ENCODE measurements at places on chromosomes 12 and 14.

- DNase-seq: peak; percentile 53
Observed at GRCh38 chr14:60723116-60723906, 840 bp downstream of the SIX4 start.

- DNase-seq: no peak
Observed at GRCh38 chr12:113862590-113863454, 103.3 kb downstream of the RBM19 start.

DNA sequence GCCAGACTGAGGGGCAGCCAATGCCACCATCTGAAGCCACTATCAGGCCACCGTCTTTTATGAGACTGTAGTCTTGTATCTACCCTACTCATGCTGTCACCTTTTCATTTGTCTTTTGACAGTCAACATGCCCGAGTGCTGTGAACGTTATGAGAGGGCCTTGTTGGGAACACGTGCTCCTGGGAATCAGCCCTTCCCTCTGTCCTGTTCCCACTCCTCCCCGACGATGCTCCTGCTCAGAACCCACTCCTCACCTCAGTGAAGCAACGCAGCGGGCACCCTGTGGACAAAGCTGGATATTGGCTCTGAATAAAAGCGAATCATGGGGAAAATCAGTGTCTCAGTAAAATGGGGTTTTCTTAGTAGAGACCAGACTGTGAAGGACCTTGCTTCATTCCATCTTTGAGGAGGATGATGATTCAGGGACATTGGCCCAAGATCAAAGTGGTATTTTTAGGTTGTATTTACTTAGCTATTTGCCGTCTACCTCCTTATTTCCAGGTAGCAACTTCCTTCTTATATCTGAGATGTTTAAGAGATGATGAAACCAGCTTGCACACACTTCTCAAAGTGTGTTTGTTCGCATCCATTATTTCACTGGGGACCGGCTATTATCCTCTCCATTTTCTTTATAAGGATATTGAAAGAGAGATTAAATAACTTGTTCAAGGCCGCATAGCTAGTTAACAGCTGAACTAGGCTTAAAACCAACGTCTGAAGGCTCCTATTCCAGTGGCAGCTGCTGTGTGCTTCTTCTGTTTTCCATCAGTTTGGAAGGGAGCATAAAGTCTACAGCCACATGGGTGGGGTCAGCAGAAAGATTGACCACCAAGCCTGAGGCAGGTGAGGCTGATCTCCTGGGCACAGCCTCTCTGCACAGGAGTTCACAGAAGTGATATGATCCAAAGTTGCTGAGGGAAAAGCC is 43.9 kb upstream of the CTDSP2 start:
- DNase-seq: no peak

DNA sequence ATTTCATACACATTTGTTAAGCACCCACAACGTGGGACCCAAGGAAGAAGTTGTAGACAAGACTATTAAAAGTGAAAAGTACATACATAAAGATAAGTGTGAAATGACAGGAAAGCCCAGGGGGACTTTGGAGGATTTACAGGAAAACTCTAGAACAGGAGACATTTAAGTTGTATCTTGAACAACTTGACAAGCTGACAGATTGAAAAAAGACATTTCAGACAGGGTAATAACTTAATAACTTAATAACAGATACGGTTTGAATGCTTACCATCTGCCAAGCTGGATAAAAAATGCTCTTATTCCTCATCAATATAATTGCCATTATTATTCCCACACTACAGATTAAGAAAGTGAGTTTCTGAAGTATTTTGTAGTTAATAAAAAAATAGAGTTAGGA is 229.7 kb upstream of the SYT10 start:
- no peak for DNase-seq

DNA sequence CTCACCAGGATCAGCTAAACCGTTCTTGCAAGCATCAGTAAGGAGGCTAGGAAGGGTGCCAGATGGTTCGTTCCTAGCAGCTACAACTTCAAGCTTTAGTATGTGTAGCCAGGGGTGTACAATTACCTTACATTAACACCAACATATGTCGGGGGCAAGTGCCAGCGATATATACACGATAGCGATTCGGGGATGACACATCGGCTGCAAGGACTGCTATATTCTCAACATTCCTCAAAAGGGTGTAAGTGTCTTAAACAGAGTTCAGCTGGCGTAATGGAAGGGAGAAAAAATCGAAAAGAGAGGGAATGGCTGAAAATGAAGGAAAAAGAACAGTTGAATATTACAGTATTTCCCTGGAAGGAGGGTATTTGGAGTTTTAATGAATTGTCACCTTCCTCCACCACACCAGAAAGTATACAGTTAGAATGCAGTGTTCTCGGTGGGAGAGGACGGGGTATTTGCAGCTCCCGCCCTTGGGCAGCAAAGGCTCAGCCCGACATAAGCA is 545 bp downstream of the LIMA1 start:
- no peak for DNase-seq

DNA sequence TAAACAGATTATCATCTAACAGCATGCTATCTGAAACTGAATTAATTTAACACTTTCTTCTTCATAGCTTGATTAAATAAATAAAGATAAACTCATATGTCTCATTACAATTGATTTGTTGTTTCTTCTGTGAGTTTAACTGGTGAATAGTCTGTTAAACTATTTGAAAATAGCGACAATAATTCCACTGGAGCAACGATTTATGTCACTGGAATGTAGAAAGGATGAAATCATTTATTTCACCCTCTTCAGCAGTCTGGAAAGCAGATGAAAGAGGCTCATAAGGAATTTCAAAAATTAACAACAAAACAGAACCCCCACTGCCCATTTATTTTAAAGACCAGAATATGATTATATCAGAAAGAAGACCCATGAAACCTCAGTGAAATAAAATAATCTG is 1165.1 kb upstream of the USP15 start:
- no peak for DNase-seq

- no peak for DNase-seq
Observed at GRCh38 chr14:65198346-65198745, 96.0 kb upstream of the MAX start.

DNA sequence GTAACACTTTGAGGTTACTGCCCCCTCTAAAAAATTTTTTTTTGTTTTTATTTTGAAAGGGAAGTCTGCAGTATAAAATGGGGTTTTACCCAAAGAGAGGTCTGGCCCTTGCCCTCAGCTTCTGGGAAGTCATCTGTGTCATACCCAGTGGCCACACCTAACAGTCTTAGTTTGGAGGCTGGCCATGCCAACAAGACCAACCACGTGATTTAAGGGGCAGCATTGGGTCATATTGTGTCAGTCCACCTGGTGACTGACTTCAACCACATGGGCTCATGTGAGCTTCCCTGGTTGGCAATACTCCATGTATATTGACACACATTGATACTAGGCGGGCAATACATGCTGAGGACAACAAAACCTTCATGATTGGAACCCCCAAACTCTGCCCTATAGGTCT is 173.9 kb downstream of the GXYLT1 start:
- DNase-seq: no peak

DNA sequence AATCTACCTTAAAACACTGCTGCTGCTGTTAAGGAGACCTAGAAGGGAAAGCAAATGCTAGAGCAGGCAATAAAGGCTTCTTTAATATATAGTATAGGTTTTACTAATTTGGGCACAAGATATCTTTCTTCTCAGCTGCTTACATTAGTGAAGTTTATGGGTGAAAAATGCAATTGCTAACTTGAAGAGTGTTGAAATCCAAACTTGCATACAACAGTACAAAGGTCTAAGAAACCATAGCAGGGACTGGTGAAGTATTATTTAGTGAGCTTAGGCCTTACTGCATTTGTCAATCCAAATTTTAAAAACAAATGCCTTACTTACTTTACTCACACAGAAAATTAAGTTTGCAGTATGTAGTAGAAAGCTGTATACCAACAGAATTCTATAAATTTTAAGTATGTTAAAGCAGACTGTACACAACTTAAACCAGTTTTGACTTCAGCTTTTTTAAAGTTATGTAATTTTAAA is 1.4 kb upstream of the AP4S1 start:
- no peak for DNase-seq

GRCh38 chr14:73817020-73817655 is 34.5 kb upstream of the PTGR2 start:
- DNase-seq: no peak

- no peak for DNase-seq
Observed at GRCh38 chr12:49121047-49121696, 10.0 kb downstream of the TUBA1B start.

- DNase-seq: no peak
Observed at GRCh38 chr12:28425526-28425925, 235.3 kb downstream of the CCDC91 start.

- no peak for DNase-seq
Observed at GRCh38 chr12:29157486-29157946, 8.4 kb downstream of the FAR2 start.

GRCh38 chr12:112932485-112933128 is 5.7 kb upstream of the OAS3 start:
- no peak for DNase-seq

DNA sequence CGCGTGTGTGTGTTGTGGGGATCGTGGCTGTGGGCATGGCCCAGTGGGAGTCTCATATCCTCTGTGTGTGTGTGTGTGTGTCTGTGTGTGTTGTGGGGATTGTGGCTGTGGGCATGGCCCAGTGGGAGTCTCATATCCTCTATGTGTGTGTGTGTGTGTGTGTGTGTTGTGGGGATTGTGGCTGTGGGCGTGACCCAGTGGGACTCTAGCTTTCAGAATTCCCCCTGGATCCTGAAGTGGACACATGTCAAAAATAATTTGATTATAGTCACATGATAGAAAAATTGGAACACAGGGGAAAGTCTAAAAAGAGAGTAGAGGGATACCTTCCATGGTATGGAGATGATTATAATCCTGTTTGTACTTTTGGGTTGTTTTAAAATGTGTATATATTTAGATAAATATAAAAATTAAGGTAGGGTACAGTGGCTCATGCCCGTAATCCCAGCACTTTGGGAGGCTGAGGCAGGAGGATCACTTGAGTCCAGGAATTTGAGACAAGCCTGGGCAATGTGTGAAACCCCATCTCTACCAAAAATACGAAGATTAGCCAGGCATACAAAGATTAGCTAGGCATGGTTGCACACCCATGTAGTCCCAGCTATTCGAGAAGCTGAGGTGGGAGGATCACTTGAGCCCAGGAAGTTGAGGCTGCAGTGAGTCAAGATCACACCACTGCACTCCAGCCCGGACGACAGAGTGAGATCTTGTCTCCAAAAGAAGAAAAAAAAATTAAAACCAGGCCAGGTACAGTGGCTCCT is 11.0 kb downstream of the PAPLN start:
- DNase-seq: peak; percentile 5

GRCh38 chr12:39372929-39373328 is 70.0 kb downstream of the KIF21A start:
- no peak for DNase-seq

DNA sequence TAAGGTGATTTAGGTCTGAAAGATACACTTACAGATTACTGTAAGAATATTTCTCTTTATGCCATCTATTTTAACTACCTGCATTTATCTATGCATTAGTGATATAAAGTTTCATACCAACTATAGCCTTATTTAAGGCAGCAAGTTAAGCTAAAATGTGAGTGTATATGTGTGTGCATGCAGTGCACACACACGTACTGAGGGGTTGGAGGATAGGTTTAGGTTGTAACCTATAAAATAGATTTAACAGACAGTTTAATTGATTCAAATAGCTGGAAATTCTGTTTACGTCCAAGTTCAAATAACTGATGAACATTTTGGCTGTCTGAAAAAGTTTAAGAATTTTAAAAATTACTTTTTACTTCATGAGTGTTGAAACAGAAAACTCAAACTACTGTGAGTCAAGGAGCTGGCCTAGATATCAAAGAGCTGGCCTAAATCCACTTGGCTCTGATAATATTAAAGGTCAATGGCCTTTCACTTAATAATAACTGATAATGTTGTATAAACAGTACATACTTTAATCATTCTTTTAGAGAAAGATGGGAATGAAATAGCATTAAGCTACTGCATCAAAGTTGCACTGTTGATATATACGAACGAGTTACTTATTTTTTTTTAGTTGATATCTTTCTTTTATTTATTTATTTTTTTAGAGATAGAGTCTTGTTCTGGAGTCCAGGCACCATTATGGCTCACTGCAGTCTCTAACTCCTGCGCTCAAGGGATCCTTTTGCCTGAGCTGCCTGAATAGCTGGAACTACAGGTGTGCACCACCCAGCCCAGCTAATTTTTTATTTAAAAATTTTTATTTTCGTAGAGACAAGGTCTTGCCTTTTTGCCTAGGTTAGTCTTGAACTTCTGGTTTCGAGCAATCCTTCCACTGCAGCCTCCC is 13.8 kb upstream of the KCNJ8 start:
- DNase-seq: no peak

GRCh38 chr14:31510222-31510621 is 22.4 kb upstream of the GPR33 start:
- no peak for DNase-seq

GRCh38 chr12:128857133-128857763 is 4.0 kb downstream of the GLT1D1 start:
- DNase-seq: no peak

DNA sequence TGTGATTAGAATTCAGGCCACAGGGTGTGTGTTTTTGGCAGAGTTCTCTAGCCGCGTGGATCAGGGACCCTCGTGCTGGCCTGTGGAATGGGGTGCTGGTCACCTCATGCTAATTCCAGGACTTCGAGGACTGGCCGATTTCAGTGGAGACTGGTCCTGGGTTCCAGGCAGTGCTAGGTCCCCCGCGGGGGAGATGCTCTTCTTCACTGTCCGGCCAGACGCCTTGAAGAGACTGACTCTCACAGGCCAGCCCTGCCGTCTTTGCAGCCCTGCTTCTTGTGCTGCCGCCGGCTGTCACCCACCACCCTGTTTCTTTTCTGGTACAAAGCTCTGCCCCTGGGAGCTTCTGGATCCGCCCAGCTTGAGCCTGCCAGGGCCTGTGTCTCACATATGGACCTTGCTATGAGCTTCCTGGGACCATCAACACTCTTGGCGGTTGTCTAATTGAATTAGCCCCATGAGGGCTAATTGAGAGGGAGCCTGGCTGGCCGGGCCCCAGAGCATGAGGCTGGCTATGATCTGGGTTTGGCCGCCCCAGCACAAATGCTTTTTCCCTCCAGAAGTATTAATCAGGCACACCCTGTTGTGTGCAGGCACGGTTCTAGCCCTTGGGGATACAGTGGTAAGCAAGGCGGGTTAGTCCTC is 8.2 kb downstream of the MLXIP start:
- DNase-seq: peak; percentile 62

- DNase-seq: no peak
Observed at GRCh38 chr12:31218203-31219025, 107.5 kb downstream of the SINHCAF start.

DNA sequence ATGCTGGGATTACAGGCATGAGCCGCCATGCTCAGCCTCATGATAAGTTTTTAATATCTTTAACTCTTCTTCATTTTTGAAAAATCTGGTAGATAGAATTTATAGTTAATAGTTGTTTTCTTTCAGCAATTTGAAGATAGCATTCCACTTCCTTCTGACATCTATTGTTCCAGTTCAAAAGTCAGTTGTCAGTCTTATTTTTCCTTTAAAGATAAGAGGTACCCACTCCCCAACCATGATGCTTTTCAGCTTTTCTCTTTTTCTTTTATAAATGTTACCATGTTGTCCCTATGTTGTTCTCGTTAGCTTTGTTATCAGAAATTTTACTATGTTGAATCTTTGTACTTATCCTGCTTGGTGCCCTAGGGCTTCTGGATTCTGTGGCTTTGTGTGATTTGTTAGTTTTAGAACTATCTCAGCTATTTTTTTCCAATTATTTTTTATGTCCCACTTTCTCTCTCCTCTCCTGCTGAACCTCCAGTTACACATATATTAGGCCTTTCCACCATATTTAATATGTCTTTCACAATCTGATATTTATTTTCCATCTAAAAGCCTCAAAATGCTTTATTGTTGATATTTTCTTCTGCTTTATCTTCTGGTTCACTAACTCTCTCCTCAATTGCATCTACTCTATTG is 181.6 kb upstream of the FOXN3 start:
- DNase-seq: no peak

GRCh38 chr14:70718383-70719118 is 76.8 kb downstream of the TTC9 start:
- DNase-seq: no peak
